Right hindlimb (tissue), 1 donor: ENCODE measurements at places on chromosomes 3 and 15.

DNA sequence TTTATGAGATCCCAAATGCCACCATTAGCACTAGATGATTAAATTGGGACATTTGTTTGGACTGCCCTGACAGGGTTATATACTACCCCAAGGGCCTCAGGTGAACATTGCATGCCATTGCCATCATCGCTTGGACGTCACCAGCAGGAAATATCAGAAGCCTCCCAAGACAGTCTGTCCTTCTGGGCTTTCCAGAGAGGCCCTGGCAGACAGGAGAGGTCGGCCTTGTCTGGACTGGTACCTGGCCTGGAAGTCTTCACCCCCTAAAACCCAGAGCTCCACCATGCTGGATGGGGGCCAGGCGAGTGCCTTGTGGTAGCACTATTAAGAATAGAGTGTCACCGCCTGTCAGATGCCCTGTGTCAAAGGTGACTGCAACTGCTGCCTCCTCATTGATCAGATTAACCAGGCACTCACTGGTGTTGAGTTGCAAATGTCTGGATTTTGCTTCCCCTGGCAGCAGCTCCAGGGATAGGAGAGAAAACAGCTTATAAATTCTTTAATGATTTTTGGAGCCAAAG lies 324.1 kb upstream of the RASGRP1 start:
- no peak for DNase-seq

- no peak for DNase-seq
Measured at GRCh38 chr3:162586591-162586990, 1090.0 kb downstream of the OTOL1 start.

DNA sequence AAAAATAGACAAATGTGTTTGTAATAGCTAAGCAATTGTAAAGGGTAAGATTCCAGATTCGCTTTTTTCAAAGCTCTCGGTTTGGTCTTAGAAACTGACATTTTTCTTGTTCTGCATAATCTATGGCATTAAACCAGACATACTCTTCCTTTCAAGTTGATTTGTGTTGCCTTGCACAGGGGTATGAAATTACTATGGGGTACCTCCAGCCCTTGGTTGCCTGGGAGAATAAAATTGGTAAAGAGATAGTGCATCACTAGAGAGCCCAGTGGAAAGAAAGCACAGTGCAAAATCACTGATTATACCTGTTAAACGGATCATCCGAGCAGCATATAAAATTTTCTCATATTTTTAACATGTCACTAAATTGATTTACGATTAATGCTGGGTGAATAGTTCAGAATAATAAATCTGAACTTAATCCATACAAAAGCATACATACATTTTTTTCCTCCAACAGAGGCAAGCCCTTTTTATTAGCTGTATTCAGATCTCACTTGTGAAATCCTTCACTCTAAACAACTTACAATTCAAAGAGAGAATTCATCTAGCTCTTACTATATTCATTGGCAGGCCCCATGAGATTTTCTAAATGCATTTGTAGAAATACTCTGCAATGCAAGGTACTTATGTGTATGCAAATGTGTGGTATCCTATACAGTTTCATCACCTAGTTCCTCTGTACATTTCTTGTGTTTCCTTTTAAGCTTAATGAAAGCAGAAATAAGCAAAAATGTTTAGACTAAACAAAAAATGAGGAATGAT lies 224.4 kb downstream of the ROBO1 start:
- DNase-seq = no peak

GRCh38 chr3:148943506-148944205 lies 47.7 kb upstream of the GYG1 start:
- no peak for DNase-seq

- DNase-seq = no peak
Measured at GRCh38 chr15:56337084-56337725, 28.0 kb upstream of the TEX9 start.

DNA sequence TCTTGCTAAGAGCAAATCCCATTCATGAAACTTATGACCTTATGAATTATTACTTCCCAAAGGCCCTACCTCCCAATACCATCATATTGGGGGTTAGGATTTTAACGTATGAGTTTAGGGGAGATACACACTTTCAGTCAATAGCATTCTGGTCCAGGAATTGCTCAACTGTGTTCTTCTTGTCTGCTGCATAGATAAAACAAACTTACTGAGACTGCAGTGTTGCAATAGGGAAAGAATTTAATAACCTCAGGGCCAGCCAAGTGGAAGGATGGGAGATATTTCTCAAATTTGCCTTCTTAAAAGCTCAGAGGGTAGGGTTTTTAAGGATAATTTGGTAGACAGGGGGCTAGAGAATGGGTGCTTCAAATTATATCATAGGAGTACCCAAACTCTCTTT lies 625.8 kb downstream of the OTOL1 start:
- DNase-seq = no peak

- DNase-seq = no peak
Measured at GRCh38 chr3:98766924-98767323, 3.8 kb downstream of the ST3GAL6 start.

GRCh38 chr15:95458721-95459120 lies 871.8 kb upstream of the NR2F2 start:
- DNase-seq = peak; percentile 24

DNA sequence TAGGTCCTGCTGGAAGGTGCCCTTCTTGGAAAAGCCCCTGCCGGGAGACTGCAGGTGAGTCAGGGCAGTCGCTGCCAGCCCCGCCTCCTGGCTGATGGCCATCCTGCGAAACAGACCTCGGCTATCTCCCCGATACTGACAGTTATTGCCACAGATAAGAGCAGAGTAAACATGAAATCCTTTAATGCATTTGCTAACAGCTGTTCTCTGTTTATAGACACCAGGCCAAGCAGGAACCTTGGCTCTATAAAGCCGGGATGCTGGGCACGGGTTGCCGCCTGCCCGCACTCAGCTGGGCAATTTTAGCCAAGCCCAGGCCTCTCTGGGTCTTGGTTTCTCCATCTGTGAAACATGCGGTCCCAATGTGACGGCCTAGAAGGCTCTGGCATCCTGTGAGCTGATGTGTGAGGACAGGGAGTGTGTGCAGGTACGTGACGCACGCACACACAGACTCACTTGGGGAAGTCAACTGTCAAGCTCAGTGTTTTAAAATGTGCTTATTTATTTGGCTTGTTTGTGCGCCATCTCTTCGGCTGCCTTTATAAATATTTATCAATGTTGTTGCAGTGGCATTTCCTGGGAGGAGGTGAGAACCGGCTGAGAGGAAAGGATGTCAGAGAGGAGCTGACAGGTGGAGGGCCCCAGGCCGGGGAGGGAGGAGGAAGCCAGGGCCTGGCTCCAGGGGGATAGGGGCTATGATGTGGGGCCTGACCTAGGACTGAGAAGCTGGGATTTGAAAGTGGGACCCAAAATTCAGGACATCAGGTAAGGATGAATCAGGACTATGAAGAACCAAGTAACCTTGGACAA lies 50.8 kb upstream of the PRR23E start:
- DNase-seq = no peak

DNA sequence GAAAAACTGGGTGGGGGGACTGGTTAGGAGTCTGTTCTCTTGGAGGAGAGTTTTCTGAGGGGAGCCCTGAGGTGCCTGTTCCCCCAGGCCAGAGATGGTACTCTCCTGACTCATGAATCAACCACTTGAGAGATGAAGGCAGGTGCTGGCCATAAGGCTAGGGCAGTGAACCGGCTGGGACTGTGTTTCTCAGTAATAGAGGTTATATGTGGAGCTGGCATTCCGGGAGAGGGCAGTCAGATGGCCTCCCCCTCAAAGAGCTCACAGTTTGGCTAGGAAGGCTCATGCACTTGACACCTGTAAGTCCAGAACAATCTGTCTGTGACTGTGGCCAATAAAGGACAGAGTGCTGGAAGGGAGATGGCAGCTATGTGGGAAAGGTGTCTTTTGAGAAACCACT lies 10.0 kb upstream of the SCN10A start:
- DNase-seq = no peak

- no peak for DNase-seq
Measured at GRCh38 chr15:30953731-30954378, 37.6 kb downstream of the MTMR10 start.

DNA sequence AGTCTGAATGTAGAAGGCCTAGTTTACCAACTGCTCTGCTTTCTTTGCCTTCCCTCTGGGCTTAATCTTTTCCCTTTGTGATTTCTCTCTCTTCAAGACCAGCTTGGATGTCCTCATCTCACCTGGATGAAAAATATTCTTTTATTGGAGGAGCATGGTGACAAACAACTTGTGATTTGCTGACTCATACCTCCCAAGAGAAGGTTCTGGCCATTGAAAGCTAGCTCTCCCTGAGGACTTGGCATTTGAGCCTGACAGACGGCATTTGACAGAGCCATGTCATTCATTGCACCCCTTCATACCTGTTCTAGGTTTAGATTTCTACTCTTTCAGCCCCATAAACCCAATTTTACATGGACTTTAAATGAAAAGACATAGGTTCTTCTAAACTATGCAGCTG lies 33.3 kb downstream of the ATG7 start:
- no peak for DNase-seq

- peak; percentile 16 for DNase-seq
Measured at GRCh38 chr3:195240939-195241338, 30.0 kb downstream of the XXYLT1 start.

- DNase-seq = peak; percentile 51
Measured at GRCh38 chr3:24830230-24831152, 335.8 kb upstream of the THRB start.

- peak; percentile 43 for DNase-seq
Measured at GRCh38 chr3:65776494-65776893, 262.2 kb downstream of the MAGI1 start.

GRCh38 chr3:46480491-46481195 lies 15.9 kb upstream of the LTF start:
- DNase-seq = no peak

GRCh38 chr3:196502775-196503195 lies 783 bp downstream of the RNF168 start:
- peak; percentile 58 for DNase-seq

- no peak for DNase-seq
Measured at GRCh38 chr15:31558840-31559239, 232.2 kb downstream of the KLF13 start.

- DNase-seq = peak; percentile 89
Measured at GRCh38 chr15:67120839-67121643, 55.6 kb downstream of the SMAD3 start.

- peak; percentile 40 for DNase-seq
Measured at GRCh38 chr3:173371848-173372487, 25.6 kb upstream of the NLGN1 start.

DNA sequence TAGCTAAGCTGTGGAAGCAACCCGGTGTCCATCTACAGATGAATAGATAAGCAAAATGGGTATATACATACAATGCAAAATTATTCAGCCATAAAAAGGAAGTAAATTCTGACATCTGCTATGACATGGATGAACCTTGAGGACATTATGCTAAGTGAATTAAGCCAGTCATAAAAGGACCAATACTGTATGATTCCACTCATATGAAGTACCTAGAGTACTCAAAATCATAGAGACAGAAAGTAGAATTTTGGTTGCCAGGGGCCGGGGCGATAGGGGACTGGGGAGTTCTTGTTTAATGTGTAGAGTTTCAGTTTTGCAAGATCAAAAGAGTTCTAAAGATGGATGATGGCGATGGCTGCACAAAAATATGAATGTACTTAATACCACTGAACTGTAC lies 10.3 kb downstream of the EID1 start:
- DNase-seq = no peak

DNA sequence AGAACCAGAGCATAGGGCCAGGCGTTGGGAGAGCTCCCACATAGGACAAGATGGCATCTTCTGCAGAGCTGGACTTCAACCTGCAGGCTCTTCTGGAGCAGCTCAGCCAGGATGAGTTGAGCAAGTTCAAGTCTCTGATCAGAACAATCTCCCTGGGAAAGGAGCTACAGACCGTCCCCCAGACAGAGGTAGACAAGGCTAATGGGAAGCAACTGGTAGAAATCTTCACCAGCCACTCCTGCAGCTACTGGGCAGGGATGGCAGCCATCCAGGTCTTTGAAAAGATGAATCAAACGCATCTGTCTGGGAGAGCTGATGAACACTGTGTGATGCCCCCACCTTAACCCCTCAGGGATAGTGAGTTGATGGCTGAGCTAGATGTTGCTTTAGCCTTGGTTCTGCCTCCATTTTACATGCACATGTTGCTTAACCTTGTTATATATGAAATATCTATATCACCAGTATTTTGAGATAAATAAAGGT lies at the start of gene PYDC2:
Gene PYDC2, plus strand, starts transcription at position 51 of the 483 bp plus-strand sequence. Its CDS starts 0 bp downstream, at position 51.
- no peak for DNase-seq

GRCh38 chr3:13581485-13582365 lies 32.8 kb downstream of the FBLN2 start:
- DNase-seq = peak; percentile 76

DNA sequence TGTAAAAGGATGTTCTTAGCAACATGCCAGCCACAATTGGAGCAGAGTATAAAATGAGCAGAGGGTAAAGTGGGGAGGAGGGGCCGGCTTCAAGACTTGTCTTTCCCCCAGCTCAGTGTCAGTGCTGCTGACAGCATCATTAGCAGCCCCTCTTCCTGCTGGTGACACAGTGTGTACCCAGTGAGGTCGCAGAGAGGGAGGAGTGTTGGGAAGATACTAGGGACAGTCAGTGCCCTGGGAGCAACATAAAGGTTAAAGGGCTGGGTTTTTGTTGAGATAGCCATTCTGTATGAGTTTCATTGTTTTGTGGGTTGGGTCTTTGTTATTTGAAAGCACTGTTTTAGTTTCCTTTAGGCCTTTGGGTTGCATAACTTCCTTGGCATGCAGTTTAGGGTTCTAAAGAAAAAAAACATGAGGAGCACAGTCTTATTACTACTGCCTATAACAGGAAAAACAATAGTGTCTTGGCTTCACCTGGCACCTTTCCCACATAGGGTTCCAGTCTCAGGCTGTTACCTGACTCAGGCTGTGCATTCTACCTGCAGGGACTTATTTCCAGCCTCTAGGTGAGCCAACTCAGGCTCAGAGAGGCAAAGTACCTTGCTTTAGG lies 94.1 kb upstream of the SKOR1 start:
- DNase-seq = no peak

DNA sequence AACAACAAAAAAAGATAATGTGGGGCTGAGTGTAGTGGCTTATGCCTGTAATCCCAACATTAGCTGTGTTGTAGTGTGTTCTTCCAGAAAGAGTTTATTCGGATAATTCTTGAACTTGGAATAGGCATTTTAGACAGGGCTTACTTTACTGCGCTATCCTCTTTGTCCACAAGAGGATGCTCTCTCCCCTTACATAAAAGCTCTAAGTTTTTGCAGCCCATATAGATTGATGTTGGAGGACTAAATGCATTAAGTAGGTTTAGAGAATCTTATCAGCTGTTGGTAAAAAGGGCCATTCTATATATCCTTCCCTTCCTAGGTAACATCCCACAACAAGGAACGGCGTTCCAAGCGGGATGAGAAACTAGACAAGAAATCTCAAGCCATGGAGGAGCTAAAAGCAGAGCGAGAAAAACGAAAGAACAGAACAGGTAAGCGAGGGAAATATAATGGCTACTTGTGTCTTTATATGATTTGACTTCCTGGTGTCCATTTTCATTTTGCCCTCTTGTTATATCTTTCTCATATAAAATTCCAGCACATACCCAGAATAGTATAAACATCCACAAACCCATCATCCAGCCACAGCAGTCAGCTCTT lies 27.8 kb upstream of the ITPKA start:
- no peak for DNase-seq
